ENCODE measurements at places on chromosomes 1 and 21.
A peak's percentile ranks its signal among the peaks of the same experiment; 100 is the strongest.

- DNase-seq: no peak
These were observed 360.6 kb downstream of the FAM72C start for GRCh38 chr1:143611159-143611558.

- peak; percentile 24 for DNase-seq
These were observed 235.3 kb downstream of the MRPL39 start for GRCh38 chr21:25371841-25372425.

DNA sequence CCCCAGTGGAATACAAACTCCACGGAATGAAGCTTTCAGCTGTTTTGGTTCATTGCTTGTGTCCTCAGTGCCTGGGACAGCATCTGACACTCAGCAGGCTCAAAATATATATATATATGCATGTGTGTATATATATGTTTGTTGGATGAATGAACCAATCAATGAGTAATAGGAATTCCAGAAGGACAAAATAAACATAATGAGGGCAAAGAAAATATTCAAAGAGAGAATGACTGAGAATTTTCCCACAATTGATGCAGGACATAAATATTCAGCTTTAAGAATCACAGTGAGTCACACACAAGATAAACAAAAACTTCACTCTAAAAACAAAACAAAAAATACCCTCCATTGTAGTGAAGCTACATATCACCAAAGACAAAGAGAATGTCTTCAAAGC lies 64.0 kb downstream of the CHD5 start:
- no peak for DNase-seq

- DNase-seq: no peak
These were observed 2.1 kb downstream of the C1orf21 start for GRCh38 chr1:184388971-184389370.

- DNase-seq: no peak
These were observed 79.3 kb upstream of the LYST start for GRCh38 chr1:235945775-235946570.

- DNase-seq: no peak
These were observed 100.6 kb downstream of the ROR1 start for GRCh38 chr1:63874278-63874880.

GRCh38 chr1:54163051-54163450 lies 10.3 kb upstream of the CDCP2 start:
- no peak for DNase-seq

DNA sequence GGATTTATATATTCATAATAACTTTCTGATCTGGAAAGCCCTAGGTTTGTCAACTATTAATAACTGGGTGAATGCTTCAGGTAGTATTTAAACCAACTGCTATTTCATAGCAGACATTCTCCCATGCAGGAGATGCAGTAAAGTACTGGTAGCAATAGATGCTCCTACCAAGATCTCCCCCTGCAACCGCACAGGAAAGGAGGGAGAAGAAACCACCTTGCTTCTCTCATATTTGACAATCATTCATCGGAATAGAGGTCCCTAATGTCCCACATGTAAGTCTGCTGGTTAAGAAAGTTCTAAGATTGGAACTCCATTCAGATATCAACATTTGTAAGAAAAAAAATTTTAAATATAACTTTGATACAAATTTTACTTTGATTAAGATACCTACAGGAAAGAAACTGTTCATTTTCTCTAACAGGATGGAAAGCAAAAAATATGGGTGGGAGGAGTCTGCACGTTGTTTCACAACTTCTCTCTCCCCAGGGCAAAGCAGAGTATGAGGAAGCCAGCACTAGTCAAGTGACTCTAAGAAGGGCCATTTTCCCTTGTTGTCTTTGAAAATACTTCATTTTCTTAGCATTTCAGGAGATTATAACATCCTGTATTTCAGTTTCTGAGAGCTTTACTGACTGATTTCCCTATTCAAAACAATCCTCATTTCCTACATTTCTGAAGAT lies at the start of gene PYHIN1:
Gene PYHIN1 (plus strand): TSS at position 498 of the 683 bp plus-strand sequence. CDS start 5,359 bp downstream, outside the sequence.
- no peak for DNase-seq

GRCh38 chr21:46095083-46095719 lies 2.7 kb upstream of the COL6A2 start:
- DNase-seq: no peak

DNA sequence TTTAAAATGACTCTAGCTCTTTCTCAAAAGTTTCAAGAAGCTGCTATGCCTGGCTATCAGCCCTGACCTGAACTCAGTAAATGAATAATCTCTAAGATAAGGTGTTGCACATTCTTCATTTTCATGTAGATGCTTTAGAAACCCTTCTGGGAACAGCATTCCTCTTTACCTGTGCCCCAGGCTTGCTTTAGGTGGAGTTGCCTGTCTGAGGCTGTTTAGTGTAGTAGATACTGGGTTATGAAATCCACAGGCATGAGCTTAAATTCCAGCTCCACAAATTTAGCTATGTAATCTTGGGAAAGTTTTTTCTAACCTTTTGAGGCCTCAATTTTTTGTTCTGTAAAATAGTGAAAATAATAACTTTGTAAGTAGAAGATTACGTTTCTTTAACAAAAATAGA lies 41.6 kb downstream of the ATP6V1G3 start:
- no peak for DNase-seq

GRCh38 chr1:216563087-216563486 lies 139.8 kb upstream of the USH2A start:
- no peak for DNase-seq

GRCh38 chr1:173241528-173242347 lies 34.6 kb upstream of the TNFSF4 start:
- DNase-seq: no peak

GRCh38 chr1:69700770-69701169 lies 133.0 kb downstream of the LRRC7 start:
- no peak for DNase-seq

DNA sequence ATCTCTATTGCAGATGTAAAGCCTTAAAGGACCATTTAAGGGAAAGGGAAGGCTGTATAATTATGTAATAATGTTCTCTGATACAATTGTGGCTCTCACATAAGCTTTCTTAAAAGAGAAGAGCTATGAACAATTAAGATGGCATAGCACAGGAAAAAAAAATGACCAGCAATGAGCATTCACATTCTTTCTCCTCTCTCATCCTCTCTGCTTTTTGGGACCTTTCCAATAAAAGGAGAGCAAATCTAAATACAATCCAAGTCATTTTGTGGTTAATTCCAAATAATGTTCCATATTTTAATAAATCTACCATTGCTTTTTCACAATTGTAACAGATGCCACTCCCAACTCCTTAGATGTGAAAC lies 23.5 kb downstream of the SMYD3 start:
- no peak for DNase-seq

DNA sequence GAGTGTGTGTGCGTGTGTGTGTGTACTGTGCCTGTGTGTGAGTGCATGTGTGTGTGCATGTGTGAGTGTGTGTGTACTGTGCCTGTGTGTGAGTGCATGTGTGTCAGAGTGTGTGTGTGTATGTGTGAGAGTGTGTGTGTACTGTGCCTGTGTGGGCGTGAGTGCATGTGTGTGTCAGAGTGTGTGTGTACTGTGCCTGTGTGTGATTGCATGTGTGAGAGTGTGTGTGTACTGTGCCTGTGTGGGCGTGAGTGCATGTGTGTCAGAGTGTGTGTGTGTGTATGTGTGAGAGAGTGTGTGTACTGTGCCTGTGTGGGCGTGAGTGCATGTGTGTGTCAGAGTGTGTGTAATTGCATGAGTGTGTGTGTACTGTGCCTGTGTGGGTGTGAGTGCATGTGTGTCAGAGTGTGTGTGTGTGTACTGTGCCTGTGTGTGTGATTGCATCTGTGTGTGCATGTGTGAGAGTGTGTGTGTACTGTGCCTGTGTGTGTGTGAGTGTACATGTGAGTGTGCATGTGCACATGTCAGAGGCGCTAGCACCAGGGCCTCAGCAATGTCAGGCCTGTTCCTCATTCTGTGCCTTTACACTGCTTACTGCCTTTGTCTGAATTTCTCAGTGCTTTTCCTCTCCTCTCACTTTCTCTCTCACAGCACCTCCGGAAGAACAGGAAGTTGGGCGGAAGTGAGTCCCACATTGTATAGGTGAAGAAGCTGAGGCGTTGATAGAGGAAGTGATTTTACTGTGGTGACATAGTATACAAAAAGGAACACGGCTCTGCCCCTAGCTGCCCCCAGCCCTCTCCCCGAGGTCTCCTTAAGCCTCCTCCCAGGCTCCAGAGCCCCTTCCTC lies 4.9 kb downstream of the SLC5A9 start:
- no peak for DNase-seq

GRCh38 chr1:78070758-78071157 lies 25.0 kb downstream of the GIPC2 start:
- no peak for DNase-seq

GRCh38 chr1:98931128-98931835 lies 73.4 kb downstream of the PLPPR5 start:
- DNase-seq: no peak

- no peak for DNase-seq
These were observed 4.0 kb downstream of the POLR3C start for GRCh38 chr1:145827966-145828365.

DNA sequence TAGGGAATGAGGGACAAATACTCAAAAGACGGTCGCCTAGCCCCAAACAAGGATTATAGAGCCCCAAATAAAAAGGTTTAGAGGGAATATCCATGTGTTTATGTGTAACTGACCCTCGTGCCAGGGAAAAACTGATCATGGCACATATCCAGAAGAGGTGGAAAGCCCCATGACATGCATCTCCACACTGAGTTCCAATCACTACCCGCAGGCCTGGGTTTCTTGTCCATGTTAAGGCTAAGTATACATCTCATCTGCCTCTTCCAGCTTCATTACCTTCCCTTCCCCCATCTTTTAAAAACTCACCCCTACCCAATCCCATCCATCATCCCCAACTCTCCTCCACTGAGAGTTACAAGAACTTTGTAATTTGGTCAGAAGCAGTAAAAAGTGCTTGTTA lies 15.2 kb downstream of the GADD45A start:
- DNase-seq: no peak

GRCh38 chr21:31338908-31339368 lies 5.1 kb downstream of the TIAM1 start:
- DNase-seq: no peak

- DNase-seq: no peak
These were observed 93.0 kb downstream of the SIM2 start for GRCh38 chr21:36791695-36792470.

DNA sequence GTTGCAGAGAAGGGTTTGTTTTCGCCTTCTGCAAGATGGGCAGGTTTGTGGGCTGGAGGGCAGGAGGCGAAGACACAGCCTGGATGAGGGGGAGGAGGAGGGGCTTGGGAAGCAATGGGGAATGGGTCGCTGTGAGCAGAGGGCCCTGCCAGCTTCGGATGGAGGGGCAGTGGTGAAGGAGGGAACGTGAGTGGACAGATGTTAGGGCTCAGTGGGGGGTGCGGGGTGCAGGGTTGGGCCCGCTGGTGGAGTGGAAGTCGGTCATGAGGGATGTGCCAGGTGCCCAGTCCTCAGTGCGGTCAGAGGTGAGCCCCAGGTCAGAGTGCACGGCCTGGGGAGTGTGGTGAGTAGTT lies 55.5 kb upstream of the ABCG1 start:
- no peak for DNase-seq

GRCh38 chr1:213988507-213989001 lies 781 bp downstream of the PROX1 start:
- peak; percentile 78 for DNase-seq

GRCh38 chr1:223538981-223539380 lies 126.5 kb downstream of the CAPN8 start:
- no peak for DNase-seq

GRCh38 chr1:227035316-227035715 lies 95.2 kb downstream of the COQ8A start:
- no peak for DNase-seq

GRCh38 chr1:63545780-63546179 lies 22.5 kb downstream of the EFCAB7 start:
- DNase-seq: no peak

- no peak for DNase-seq
These were observed 405.8 kb downstream of the DUSP10 start for GRCh38 chr1:221336126-221336525.

DNA sequence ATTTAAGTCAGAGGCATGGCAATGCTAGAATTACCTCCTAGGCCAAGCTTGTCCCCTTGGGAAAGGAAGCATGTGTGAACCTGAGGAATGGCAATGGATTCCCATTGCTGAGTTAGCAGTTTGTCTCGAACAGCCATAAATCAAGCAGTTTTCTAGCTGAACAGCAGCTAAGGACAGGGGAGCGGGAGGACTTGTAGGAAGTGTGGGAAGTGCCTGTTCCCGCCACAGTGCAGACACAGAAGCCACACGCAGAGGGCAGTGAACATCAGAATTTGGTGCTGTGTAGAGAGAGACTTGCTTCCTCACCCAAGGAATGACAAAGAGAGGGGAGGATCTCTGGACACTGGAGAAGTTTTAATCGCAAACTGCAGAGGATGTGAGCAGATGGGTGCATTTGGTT lies 3.8 kb downstream of the PHGDH start:
- peak; percentile 51 for DNase-seq

GRCh38 chr1:245684166-245684565 lies 529.4 kb downstream of the KIF26B start:
- no peak for DNase-seq

- no peak for DNase-seq
These were observed 418.9 kb downstream of the SETD4 start for GRCh38 chr21:35641271-35642016.

GRCh38 chr21:39504230-39504629 lies 52.5 kb downstream of the SH3BGR start:
- DNase-seq: no peak

DNA sequence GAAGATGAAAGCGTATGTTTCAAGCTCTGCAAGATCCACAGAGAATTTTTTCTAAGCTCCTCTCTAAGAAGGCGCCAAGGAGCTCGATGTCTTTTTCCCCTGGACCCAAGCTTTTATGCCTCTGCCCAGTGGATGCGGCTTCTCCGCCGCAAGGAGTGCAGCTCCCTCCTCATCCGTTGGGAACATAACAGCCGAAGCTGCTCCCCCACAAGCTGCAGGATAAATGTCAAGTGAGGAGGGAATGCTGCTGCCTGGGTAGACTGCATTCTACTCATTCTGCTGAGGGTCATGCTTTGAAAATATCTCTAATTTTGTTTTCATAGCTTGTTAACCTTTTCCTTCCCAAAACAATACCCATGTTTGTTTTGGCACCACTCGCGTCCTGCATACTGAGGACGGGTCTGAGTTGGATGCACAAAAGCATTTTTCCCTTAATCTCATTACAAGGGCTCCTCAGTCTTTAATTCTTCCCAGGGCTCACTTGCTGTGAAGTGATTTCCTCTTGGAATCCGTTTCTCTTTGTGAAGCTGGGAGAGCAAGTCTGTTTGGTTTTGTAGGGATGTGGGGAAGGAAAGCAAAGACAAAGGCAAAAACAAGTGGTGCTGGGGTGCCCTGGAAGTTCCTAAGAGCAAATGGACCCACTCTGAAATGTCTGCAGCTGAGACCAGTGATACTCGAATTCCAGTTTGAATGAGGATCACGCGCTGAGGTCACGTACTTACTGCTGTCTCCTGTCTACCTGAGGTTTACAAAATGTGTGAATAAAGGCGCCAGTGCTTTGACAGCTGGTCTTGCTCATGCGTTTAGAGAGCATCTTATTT lies 134.0 kb upstream of the IRF2BP2 start:
- DNase-seq: peak; percentile 77

GRCh38 chr1:229886636-229887035 lies 180.4 kb upstream of the GALNT2 start:
- no peak for DNase-seq

DNA sequence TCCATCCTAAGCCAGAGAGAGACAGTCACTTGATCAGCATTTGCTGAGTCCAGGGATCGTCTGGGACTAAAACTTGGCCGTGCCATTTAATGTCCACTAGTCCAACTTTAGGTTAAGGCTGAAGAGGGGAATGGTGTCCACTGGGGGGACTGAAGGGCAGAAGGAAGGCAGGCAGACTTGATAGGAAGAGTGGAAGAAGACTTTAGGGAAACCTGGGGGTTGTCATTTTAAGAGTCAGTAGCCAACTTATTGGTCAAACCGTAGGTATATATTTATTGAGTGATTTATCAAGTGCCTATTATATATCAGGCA lies 1.3 kb upstream of the LMOD1 start:
- DNase-seq: no peak

GRCh38 chr1:205530116-205530515 lies 25.6 kb downstream of the CDK18 start:
- DNase-seq: no peak
